Calu3 (cell line): ENCODE measurements at places on chromosomes 2 and 18. TPM values are rescaled to one million over a fixed set of nuclear protein-coding genes. Genes with fewer than 3 reads are reported as not detected.

The SCN9A gene
- 6.1 and 8.5 TPM in 2 replicates for total RNA-seq

The TMEM37 gene
- total RNA-seq, result 0.61 and 0.76 TPM in 2 replicates

The CYTIP gene
- not detected in 2 replicates for total RNA-seq

The ALK gene
- total RNA-seq, result not detected in 2 replicates

The LBH gene
- 2.4 and 3.3 TPM in 2 replicates for total RNA-seq
